ENCODE measurements at places on chromosomes 12 and 14. TPM values are rescaled to one million over a fixed set of nuclear protein-coding genes. Genes with fewer than 3 reads are reported as not detected.

DNA sequence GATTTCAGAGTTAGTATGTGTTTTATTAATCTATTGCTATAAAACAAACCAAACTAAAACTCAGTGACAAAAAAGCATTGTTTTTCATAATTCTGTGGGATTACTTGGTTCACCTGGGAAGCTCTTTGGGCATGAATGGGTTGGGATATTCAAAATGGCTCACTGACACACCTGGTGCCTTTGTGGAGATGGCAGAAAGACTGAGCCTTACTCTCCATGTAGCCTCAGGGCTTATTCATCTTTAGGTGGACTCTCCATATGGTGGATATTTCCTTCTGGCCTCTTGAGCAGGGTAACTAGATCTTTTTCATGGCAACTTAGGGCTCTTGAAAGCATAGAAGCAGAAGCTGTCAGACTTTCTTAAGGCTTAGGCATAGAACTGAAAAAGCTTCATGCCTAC is 1102.8 kb upstream of the SEL1L start:
- DNase-seq, result no peak

DNA sequence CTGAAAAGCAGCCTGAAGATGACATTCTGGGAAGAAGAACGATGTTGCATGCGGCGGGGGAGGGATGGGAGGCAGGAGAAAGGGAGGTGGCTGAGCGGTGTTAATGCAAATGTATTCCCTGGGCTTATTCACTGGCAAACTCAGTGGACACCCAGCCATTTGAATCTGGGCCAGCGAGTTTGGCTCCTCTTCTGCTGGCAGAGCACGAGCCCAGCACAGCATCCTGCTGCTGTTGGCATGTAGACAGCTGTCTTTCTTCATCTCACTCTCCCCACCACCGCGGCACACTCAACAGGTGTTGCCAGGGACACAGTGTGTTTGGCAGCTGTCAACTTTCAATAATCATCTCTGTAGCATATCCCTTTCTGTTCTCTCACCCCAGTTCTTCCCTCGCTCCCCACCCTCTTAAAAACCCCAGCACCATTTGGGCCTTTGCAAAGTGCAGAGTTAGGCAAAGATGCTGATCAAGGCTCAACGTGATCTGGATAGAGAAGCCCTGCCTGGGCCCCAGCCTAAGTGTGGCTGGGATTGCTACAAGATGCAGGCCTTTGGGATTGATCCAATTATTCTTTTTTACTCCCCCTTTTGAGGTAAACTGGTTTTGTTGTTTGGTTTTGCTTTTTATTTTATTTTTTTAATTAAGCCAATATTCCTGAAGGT is 131.9 kb downstream of the EXOC5 start:
- DNase-seq, result peak; percentile 38

DNA sequence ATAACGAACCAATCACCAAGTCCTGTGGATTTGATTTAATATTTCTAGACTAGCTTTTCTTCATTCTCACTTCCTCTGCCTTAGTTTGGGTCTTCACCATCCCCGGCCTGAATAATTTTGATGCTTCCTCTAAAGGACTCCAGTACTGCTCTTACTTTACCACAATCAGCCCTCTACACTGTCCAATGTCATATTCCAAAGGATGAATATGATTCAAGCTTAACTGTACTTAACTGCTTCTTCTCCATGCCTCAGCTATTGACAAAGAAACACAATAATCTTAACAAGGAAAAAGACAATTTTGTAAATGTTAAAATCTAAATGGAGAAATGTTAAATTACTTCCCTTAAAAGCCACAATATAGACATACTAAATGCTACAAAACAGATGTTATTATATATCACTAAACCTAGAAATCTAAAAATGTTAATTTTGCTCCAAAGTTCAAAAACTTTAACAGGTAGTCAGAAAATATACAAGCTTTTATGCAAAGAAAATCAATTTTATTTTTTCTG is 70.2 kb downstream of the STXBP6 start:
- no peak for DNase-seq

GRCh38 chr14:67975470-67975869 is 155.9 kb downstream of the RAD51B start:
- no peak for DNase-seq

- no peak for DNase-seq
These were observed 10.5 kb downstream of the CACNA2D4 start for GRCh38 chr12:1907652-1908611.

GRCh38 chr12:402029-402389 is 565 bp downstream of the CCDC77 start:
- no peak for DNase-seq

- DNase-seq, result no peak
These were observed 2.0 kb downstream of the ZNF219 start for GRCh38 chr14:21096438-21096837.

DNA sequence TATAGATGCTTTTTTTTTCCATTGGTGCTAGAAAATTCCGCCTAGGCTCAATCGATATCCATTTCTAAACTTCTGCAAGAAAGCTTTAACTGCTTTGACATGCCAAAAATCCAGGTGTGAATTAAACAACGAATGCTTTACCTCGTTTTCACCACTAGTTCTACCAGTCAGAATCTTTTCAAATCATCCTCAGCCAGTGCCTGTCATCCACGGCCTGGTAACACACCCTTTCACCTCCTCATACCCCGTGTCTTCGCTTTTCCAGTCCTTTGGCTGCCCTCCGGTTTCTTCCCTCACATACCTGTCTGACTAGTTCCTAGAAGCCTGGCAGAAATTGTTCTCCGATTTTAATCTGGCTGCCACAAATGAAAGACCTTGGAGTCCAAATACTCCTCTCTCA is 1.4 kb upstream of the PHC1 start:
- no peak for DNase-seq

DNA sequence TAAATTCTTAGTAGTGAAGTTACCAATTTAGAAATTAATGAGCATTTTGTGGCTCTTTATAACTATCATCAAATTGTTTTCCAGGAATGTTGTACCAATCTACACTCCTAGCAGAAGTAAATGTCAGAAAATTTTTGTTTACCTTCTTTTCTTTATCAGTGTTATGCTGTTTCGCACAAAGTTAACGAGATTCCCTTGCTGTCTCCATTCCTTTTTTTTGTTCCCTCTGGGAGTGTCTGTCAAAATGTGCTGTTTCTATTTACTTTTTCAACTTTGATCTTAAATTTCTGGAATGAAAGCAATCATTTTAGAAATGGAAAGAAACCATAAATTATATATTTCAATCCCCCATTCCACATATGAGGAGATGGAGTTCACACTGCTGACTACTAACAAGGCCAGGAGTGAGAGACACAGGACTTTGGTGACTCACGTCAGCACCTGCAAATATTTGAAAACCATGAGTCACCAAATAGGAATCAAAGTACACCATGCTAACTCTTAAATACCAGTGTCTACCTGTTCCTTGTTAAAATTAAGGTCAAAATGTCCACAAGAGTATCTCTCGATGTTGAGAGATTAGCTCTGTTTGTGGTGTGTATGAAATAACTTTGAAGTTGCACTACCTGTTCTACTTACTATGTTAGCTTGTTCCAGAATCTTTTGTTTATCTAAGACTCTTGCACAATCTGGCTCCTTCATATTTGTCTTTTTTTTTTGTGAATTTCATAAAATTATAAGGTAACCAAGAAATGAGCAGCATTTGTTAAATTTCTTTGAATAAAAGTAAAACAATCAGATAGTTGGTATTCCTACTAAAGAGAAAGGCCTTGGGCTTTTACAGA is 106.0 kb downstream of the RMST start:
- DNase-seq, result no peak

- DNase-seq, result no peak
These were observed 46.1 kb downstream of the DNAH10 start for GRCh38 chr12:123808167-123808566.

Gene DPF3
- 37.7 TPM for total RNA-seq

Gene C12orf50
- total RNA-seq, result not detected

Data from left ventricle myocardium inferior (tissue), 1 donor.